Daoy (cell line): ENCODE measurements at places on chromosomes 7 and 10. TPM values are rescaled to one million over a fixed set of nuclear protein-coding genes. Genes with fewer than 3 reads are reported as not detected.

GRCh38 chr10:17980846-17981565 is 29.3 kb downstream of the SLC39A12 start:
- DNase-seq, result no peak

GRCh38 chr10:3807928-3808496 is 23.0 kb upstream of the KLF6 start:
- peak; percentile 35 for DNase-seq

Gene IL15RA
- total RNA-seq, result 6.4 and 8.3 TPM in 2 replicates

GRCh38 chr10:57188846-57189245 is 827.8 kb upstream of the ZWINT start:
- no peak for DNase-seq

Gene MTPN
- 73.8 and 77.8 TPM in 2 replicates for total RNA-seq

- no peak for DNase-seq
Measured at GRCh38 chr7:572416-573268, 53.0 kb upstream of the PDGFA start.

Gene GPR141
- not detected in 2 replicates for total RNA-seq

DNA sequence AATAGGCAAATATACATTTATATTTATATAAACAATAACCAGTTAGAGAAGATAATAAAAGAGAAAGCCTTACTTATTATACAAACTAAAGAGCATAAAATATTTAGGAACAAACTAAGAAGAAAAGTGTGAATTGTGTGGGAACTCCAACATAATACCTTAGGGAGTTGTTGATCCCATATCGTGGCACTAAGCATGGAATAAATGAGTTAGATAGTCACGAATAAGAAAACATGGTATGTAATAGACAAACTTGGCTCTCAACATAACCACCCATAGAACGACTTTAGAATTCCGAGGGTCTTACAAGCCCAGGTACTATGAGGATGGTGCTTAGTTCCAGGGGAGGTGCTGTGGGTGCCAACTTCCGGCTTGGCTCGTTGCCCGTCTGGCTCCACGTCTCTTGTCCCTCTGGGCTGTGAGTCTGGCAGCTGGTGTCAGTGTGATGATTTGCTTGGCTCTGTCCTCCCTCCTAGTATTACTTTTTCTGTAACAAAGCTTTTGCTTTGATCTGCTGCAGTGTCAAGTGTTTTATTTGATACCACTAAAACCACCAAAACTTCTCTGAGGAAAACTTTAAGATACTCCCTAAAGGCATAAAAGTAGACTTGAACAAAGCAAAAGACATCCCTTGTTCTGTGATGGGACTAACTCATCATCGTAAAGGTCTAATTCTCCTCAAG is 9.5 kb upstream of the RBM20 start:
- peak; percentile 56 for DNase-seq

GRCh38 chr10:75431180-75432111 is at the start of gene LRMDA:
TSS of gene LRMDA (plus strand) at chr10:75431624.
- DNase-seq, result peak; percentile 34

GRCh38 chr7:76262683-76263402 is 39.6 kb upstream of the HSPB1 start:
- peak; percentile 73 for DNase-seq

GRCh38 chr7:108094933-108095710 is 35.0 kb downstream of the LAMB4 start:
- peak; percentile 91 for DNase-seq

Gene RARRES2
- total RNA-seq, result 3.9 and 11.8 TPM in 2 replicates

DNA sequence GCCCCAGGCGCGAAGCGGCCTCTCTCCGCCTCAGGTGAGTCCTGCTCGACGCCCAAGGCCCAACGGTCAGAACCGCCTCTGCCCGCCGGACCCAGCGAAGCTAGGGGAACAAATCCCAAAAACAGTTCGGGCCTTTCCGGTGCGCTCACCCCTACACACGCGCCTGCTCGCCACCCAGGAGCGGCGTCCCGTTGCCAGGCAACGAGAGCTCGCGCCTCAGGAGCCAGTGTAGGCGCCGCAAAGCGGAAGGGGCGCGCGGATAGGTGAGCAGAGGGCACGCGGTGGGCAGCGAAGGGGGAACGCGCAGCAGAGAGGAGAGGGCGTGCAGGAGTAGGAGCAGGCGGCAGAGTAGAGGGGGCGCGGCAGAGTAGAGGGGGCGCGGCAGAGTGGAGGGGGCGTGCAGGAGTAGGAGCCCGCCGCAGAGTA is at the start of the genes DYDC1 and DYDC2:
DYDC1 (minus strand) TSS at position 193 of the 426 bp plus-strand sequence. CDS start 4,154 bp downstream, outside the sequence.
DYDC2 (plus strand) TSS at position 219 of the 426 bp plus-strand sequence. CDS start 5,663 bp downstream, outside the sequence.
- peak; percentile 70 for DNase-seq

- DNase-seq, result no peak
Measured at GRCh38 chr7:10117815-10118214, 855.9 kb upstream of the PHF14 start.

Gene TRIM24
- total RNA-seq, result 11.6 and 12.3 TPM in 2 replicates

Gene BRAT1
- 42.6 and 59.9 TPM in 2 replicates for total RNA-seq

Gene AP1S1
- total RNA-seq, result 320 and 364 TPM in 2 replicates

- DNase-seq, result no peak
Measured at GRCh38 chr7:14714161-14714728, 188.3 kb downstream of the DGKB start.

- no peak for DNase-seq
Measured at GRCh38 chr7:122689346-122690109, 9.4 kb downstream of the RNF133 start.

DNA sequence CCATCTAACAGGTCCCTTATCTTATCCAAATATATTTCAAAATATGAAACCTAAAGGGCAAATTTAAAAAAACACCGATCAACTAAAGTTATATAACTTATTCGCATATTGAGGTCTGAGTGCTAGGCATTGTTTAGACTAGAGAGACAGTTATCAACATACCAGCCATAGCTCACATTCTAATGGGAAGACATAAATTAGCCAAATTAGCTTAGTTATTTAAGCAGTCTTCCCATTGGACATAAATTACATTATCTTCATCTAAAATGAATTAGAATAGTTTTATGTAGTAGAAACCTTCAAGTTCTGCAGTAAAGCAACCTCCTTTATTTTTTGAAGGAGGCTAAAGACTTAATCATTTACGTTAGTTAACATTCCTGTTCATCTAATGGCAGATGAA is 17.4 kb downstream of the KIF5B start:
- no peak for DNase-seq

DNA sequence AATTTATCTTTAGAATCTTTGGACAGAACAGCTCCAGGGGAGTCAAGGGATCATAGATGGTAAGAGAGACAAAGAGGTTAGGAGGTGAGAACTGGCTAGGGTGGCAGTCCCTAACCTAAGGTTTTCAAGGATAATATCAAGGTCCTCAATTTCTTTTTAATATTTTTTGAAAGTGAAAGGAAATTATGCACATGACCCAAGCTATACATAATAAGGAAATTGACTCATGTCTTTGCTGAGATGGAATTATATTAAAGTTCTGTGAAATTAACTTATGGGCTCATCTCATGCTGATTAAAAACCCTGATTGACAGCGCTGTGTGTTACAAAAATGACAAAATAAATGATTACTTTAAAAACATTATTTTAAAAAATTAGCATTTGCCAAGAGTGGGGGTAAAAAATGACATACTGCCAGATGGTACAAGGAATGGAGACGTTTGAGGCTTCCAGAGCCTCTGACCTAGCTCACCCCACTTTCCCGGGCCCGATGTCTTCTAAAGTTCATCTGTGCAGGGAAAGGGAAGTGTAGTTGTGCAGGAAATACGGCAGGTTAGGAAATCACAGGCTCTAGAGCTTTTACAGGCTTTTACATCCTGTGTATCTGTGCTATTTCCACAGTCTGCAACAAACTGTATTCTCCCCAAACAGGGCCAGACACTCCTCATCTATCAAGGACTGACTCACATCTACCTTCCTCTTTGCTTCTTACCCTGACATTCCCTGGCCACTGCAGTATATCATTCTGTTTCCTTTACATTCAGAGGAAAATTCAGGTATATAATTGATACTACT is 185.6 kb upstream of the PRSS58 start:
- DNase-seq, result peak; percentile 16

Gene CFAP46
- total RNA-seq, result 3.9 and 4.4 TPM in 2 replicates

DNA sequence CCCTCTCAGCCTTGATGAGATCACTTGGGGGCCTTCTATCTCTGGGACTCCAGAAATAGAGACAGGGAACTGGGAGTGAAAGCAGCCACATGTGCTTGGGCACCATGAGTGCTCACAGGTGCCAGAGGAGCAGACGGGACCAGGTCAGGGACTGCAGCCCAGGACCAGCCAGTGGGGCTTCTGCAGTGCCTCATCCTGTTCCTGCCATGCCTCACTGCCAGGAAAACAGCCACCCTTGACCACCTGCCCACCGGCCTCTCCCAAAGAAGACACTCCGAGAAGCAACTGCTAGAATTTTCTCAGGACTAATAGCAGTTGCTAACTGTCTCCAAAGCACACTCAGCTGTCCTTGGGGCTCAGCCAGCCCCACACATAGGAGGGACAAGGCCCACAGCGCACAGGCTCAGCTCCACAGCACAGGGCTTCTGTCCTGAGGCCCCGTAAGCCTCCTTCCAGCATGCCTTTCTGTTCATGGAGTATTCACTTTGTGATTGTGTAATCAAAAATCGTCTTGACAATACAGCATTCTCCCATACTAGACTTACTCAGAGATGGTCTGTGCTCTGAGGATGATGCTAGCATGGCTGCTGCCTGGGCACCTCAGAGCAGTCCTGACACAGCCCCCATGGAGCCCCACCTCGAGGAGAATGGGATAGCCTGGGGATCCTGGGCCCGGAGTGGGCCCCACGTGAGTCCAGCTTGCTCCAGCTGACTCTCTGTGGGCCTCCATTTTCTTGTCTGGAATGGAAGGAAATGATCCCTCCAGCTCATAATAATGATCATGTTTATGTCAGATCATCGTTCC is 115.7 kb upstream of the RET start:
- no peak for DNase-seq

Gene LIPF
- total RNA-seq, result not detected in 2 replicates

DNA sequence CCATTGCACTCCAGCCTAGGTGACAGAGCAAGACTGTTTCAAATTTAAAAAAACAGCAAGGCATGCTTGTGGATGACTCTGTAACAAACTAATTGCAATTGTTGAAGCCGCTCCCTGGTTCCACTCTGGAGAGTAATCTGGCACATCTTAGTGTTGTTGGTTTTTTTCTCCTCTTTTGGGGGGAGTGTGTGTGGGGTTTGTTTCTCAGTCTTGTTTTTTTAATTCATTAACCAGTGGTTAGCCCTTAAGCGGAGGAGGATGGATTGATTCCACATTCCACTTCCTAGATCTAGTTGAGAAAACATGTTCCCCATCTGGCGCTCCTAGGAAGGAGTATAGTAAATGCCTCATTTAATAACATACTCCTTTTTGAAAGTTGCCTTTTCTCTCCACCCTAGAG is 8.6 kb upstream of the ZNF713 start:
- DNase-seq, result no peak

- DNase-seq, result peak; percentile 4
Measured at GRCh38 chr10:63376560-63377304, 89.0 kb downstream of the JMJD1C start.

DNA sequence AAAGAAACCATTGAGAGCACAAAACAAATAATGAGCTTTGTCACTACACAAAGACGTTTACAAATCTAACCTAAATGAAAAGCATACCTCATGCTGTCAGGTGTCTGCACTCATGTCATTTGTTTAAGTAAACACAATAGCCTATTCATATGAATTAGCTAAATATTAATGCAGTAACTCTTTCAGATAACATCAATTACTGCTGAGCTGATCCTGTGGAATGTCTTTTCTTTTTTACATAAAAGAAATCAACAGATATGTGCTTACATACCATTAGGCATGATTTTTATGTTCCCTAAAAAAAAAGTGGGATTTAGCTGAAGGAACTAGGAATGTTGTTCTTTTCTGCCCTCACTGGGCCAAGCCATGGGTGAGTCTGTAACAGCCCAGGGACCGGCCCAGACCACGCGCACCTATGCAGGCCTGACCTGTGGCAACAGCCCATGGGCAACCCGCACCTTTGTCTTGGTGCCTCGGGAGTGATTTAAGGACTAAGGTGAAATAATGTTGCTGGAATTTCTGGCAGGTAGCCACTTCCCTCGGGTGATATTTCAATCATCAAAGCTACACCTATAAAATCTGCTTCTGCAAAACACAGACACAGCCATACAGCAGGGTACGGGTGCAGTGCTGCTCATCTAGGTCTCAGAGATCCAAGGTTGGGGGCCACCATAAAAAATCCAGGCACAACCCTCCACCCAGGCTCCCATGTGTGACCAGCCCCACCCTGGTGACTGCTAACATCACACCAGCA is 44.6 kb downstream of the FGFR2 start:
- DNase-seq, result no peak

Gene EBLN1
- total RNA-seq, result not detected in 2 replicates

DNA sequence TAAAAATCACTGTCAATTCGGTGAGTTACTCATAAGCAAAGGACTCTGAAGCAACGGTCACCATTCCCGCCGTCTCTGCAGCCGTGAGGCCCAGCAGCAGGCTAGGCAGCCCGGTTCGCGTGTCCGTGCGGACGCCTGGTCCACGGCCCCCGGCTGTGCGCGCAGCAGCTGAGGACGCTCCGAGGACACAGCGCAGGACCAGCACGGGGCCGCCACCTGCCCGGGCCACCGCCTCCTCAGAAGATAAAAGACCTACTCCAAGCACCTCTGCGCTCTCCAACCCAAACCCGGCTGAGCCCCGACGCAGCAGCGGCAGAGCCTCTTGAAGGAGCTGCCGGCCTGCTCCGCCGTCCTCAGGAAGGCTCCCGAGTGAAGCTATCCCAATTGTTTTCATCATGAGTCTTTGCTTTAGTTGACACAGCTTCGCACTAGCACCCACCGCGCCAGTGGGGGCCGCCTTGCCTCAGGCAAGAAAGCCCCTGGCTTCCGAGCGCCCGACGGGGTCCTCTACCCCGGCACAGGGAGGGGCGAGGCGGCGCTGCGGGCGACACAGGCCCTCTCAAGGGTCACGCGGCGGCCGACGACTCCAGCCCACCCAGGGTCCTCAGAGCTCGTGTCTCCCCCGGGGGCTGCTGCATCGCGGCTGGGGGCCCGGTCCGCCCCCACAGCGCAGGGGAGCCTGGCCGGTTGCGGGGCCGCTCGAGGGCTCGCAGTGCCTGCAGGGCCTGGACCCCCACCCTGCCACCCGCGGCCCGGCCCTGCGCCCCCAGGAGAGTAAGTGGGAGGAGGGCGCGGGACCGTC is 16.9 kb upstream of the GPR146 start:
- peak; percentile 33 for DNase-seq

GRCh38 chr7:25792586-25792985 is 359.4 kb upstream of the NFE2L3 start:
- no peak for DNase-seq

Gene OR2A12
- not detected in 2 replicates for total RNA-seq

Gene CWF19L1
- total RNA-seq, result 40.4 and 41.1 TPM in 2 replicates
